ENCODE measurements at places on chromosomes 1 and 21.

GRCh38 chr21:35622612-35623011 is 437.7 kb downstream of the SETD4 start:
- DNase-seq: no peak

GRCh38 chr1:92975551-92976232 is 14.4 kb upstream of the DIPK1A start:
- no peak for DNase-seq

GRCh38 chr21:19261731-19262376 is 858.3 kb upstream of the TMPRSS15 start:
- no peak for DNase-seq

DNA sequence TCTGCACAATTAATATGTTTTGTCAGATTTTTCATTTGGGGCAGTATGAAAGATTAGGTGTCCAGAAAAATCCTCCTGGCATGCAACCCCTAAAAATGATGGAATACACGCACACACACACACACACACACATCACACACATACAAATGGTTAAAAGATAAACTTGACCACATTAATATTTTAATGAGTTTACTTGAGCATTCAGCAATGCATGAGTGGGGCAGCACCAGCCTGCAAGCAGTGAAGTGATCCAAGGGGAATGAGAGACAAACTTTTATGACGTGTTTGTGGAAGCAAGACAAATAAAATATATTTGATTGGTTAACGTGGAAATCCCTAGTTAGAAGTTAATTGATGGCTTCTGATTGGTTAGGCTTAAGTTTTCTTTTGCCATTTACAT is 29.1 kb upstream of the SOAT1 start:
- DNase-seq: no peak

GRCh38 chr1:155934936-155935590 is 850 bp upstream of the KHDC4 start:
- no peak for DNase-seq

- no peak for DNase-seq
These were observed 43.9 kb upstream of the COL6A2 start for GRCh38 chr21:46054031-46054430.

GRCh38 chr1:80417671-80418070 is 1383.1 kb upstream of the ADGRL2 start:
- no peak for DNase-seq

DNA sequence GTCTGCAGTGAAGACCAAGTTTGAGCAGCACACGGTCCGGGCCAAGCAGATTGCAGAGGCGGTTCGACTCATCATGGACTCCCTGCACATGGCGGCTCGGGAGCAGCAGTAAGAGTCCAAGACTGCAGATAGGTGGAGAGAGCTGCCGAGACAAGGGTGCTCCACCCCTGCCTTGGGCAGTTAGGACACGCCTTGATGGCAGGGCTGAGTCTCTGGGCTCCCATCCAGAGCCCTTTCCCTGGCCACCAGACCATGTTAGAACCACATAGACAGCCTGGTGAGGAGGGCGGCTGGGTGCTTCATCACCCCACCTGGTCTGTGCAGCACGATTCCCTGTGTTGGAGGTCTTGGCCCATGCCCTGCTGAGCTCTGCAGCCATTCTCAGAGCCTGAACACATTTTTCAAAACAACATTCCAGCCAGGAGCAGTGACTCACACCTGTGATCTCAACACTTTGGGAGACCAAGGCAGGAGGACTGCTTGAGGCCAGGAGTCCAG is 17.3 kb upstream of the MIIP start:
- no peak for DNase-seq

DNA sequence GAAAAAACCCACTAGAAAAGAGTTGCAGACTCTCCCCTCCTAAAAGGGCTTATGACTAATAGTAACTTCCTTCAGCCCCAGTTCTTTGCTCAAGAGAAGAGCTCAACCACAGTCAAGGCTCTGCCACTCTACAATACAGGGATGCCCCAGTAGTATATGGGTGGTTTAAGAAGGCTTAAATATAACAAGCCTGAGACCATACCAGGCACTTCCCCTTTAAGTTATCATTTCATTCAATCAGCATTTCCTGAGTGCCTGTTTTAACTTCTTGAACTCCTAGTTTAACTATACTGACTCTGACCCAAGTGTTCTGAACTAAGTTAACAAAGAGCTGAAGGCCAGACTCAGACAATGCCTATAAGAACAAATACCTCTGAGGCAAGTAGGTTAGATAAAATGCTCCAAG is 19.8 kb downstream of the PRPF38A start:
- DNase-seq: no peak

DNA sequence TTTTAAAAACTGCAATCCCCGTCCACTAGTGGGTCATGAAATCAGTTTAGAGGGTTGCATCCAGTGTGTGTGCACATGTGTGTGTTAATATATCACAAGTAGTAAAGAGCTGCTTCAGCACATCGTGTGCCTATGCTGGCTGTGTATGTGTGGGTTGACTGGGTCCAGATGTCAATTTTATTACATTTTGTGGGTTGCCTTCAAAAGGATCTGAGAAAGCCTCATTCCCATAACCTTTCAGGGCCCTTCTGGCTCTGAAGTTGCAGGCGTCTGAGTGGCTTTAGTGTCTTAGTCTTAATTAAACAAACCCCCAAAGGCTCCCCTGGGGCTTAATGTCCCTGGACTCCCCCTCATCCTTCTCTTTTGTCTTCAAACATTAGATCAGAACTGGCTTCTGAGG is 19.8 kb downstream of the PLA2G2D start:
- no peak for DNase-seq

DNA sequence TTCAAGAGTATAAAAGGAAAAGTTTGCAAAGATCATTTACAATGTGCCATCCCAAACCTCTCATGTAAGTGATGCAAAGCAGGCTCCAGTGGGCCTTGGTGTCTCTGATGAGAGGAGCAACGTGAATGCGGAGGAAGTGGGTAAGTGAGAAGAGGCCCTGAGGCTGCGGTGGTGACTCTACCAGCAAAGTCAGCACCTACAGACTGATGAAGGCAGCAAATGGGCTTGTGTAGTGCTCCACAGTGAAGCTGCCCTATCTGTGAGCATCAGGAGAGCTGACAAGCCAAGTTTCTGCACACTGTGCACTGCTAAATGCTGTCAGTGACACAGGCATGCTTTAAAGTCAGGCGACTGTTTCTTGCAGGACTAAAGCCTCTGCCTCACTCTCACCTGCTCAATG is 15.6 kb upstream of the RAP1A start:
- no peak for DNase-seq

DNA sequence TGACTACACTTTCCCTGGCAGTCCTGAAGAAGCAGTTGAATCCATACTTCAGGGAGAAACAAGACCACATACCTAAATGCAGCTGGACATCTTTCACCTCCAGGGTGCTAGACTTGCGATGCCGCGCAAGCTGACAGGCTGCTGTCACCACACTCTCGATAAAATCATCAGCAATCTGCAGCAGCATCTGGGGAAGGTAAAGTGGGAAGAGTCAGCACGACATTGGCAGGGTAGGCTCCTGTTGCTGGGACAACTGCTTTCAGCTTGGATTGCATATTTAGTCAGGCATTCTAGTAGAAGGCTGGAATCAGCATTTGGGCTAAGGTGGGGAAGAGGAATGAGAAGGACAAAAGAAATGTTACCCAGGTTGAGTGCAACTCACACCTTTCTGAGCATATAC is 21.1 kb downstream of the RAB42 start:
- DNase-seq: no peak

- no peak for DNase-seq
These were observed 103.8 kb downstream of the LRRC7 start for GRCh38 chr1:69671363-69672010.

DNA sequence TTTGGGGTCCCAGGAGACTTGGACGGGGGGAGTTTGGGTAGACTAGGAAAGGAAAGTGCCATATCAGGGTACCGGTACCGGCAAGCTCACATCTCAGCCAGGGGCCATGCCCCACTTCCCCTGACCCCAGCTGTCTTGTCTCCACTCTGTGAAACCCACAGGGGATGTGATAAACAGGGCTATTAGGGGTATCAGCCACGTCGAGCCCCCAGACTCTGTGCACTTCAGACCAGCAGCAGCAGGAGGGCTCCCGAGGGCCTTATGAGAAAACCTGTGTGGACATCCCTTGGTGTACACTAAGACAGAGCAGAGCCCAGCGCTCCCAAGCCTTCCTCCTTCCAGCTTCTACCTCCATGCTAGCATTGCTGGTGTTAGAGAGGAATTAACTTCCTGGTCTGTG is 46.3 kb downstream of the TNNT2 start:
- no peak for DNase-seq

Data from psoas muscle (tissue), 8 donors.